ENCODE measurements at places on chromosomes 3 and 15. TPM values are rescaled to one million over a fixed set of nuclear protein-coding genes. Genes with fewer than 3 reads are reported as not detected.

INKA1 gene
- 0.46 TPM for total RNA-seq

ADAMTS9 gene
- total RNA-seq, result not detected

BFSP2 gene
- total RNA-seq, result not detected

CMC1 gene
- 13.1 TPM for total RNA-seq

GRCh38 chr3:76353683-76354082, 568.3 kb upstream of the ZNF717 start:
- no peaks in the 10 kb centered on the region for H3K27me3 ChIP-seq
- no peaks in the 10 kb centered on the region for H3K4me1 ChIP-seq
- H3K27ac ChIP-seq, result no peak overlapping the region
- no peak overlapping the region for H3K4me3 ChIP-seq
- no peak for DNase-seq

DNA sequence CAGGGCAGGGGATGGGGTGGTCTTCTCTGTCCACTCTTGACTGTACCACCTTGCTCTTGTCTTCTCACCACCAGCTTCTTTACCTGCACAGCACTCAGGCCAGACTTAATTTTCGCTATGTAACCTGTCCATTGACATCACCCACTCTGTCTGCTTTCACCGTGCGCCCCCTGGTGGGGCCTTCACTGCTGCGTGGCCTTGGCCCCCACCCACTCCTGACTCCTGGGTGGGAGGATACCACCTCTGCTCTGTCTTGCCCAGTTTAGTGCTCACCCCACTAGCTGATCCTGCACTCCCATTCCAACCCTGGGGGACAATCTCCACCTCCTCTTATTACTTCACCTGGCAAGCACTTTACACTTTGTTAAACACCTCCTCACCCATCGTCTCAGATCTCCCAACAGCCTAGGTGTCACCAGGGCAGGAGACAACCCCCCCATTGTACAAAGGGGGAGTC, 17.7 kb downstream of the PTH1R start:
- H3K27ac ChIP-seq, result no peak overlapping the region
- H3K4me1 ChIP-seq, result peaks cover 18% of the 10 kb centered on the region
- no peak overlapping the region for H3K4me3 ChIP-seq
- no peaks in the 10 kb centered on the region for H3K36me3 ChIP-seq
- H3K27me3 ChIP-seq, result peaks cover 55% of the 10 kb centered on the region
- peak; percentile 79 for DNase-seq

- no peaks in the 10 kb centered on the region for H3K36me3 ChIP-seq
- H3K27me3 ChIP-seq, result no peaks in the 10 kb centered on the region
- no peak overlapping the region for H3K27ac ChIP-seq
- H3K4me3 ChIP-seq, result no peak overlapping the region
- DNase-seq, result no peak
- H3K4me1 ChIP-seq, result no peaks in the 10 kb centered on the region
Observed at GRCh38 chr3:76941376-76941775, 98.5 kb upstream of the ROBO2 start.

DNA sequence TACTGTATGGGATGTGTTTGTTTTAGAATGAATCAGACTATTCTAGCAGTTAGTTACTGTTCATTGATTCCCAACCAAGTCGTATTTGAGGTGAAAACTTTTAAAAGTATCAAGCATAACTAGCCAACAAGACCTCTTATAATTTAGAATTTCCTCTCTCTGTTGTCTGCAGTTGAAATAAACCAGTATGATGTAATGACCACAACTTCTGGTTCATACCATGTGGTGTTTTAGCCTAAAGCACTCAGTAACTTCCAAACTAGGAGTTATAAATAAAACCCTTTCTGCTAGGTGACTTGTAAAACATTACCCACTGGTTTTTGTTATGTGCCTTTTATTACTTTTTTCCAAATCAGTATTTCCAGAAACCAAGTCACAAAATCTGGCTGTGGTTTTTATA, 19.8 kb upstream of the P2RY12 start:
- peaks cover 3% of the 10 kb centered on the region for H3K27me3 ChIP-seq
- H3K27ac ChIP-seq, result no peak overlapping the region
- no peak overlapping the region for H3K4me3 ChIP-seq
- no peaks in the 10 kb centered on the region for H3K4me1 ChIP-seq
- no peak for DNase-seq

DNA sequence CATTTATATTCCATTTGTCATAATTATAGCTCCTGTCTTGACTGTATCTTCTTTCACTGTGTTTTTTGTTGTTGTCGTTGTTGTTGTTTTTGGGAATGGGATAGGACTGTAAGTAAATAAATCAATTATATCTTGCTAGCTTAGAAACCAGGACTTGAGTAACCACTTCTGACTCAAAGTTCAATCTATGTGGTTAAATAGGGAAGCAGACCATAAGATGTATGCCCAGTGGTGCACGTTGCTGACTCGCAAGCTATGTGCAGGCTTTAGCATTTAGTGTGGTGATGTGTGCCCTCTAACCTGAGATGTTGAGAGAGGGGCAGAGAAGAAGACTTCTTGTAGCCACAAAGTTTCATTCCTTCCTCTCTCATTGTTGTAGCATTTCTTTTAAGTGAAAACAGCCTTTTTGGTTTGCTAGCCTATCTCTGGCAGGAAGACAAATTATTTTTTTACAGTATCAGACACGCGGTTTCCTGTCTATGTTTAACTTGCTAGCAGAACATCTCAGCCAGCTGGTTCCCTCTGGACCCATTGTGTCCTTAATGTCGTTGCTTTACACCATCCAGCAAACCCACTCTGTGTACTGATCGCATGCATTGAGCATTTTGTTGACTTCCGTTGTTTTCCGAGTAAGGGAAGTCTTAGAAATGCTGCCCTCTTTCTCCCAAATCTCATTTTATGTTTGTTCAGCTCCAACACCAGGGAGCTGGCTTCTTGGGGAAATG, 52.1 kb downstream of the TGFBR2 start:
- H3K36me3 ChIP-seq, result peaks cover 86% of the 10 kb centered on the region
- DNase-seq, result peak; percentile 68
- no peaks in the 10 kb centered on the region for H3K27me3 ChIP-seq

DNA sequence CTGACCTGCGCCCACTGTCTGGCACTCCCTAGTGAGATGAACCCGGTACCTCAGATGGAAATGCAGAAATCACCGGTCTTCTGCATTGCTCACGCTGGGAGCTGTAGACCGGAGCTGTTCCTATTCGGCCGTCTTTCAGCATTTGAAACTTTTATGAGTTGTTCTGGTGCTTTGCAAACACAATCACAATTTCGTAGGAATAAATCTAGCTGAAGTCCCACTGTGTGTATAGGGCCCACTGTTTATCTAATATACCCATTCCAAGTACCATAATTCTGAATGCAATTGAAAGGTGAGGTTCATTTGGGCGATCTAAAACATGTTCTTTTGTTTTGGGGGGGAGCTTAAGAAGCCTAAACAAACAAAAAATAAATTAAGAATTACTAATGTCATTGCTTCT, 572.1 kb downstream of the FGF12 start:
- H3K27me3 ChIP-seq, result no peaks in the 10 kb centered on the region
- H3K27ac ChIP-seq, result no peak overlapping the region
- peak overlapping the region; percentile 7 for H3K4me3 ChIP-seq
- DNase-seq, result no peak

DNA sequence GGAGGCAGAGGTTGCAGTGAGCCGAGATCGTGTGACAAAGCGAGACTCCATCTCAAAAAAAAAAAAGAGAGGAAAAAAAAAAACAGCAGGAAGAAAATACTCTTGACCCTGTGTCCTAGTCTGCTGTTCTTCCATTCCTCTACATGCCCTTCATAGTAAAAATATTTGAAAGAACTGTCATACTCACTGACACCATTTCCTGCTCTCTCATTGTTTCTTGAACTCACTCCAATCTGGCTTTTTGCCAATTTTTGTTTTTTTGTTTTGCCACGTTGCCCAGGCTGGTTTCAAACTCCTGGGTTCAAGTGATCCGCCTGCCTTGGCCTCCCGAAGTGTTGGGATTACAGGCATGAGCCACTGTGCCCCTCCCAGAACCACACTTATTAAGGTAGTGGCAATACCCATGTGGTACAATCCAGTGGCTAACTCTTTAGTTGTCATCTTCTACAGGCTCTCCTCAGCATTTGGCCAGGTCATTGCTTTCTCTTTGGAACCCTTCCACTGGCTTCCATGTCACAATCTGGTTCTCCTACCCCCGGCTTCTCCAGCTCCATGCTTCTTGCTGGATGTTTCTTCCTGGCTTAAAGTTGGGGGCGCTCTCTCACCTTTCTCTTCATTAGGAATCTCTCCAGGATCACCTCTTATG, 238.2 kb upstream of the C2CD4B start:
- no peaks in the 10 kb centered on the region for H3K36me3 ChIP-seq
- no peak overlapping the region for H3K4me3 ChIP-seq
- peaks cover 15% of the 10 kb centered on the region for H3K27me3 ChIP-seq
- H3K4me1 ChIP-seq, result no peaks in the 10 kb centered on the region
- no peak overlapping the region for H3K27ac ChIP-seq

All from activated CD4-positive, alpha-beta T cell treated with anti-CD3 and anti-CD28 coated beads, Interleukin-2, amount 10 ng/mL, durations not matched to agents 7 days and 5 days (primary cell).